ENCODE measurements at places on chromosomes 2 and 18.

DNA sequence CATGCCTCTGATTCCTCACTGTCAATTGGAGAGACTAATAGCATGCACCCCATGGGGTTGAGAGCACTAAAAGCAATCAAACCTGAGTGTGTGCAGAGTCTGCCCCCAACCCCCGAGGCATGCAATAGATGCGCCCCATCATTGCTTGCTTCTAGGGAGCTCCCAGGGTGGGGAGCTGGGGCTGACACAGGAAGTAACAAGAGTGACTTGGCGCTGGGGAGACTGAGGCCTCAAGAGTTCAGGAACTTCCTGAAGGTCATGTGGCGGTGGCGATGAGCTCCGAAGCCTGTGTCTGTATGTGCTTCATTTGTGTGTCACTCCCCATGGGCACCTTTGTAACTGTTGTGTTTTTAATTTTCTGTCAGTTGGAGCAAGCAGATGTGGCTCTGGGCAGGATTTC lies 61.2 kb downstream of the CTIF start:
- DNase-seq = no peak

- DNase-seq = no peak
These were observed 218.3 kb upstream of the STK17B start for GRCh38 chr2:196389670-196390069.

DNA sequence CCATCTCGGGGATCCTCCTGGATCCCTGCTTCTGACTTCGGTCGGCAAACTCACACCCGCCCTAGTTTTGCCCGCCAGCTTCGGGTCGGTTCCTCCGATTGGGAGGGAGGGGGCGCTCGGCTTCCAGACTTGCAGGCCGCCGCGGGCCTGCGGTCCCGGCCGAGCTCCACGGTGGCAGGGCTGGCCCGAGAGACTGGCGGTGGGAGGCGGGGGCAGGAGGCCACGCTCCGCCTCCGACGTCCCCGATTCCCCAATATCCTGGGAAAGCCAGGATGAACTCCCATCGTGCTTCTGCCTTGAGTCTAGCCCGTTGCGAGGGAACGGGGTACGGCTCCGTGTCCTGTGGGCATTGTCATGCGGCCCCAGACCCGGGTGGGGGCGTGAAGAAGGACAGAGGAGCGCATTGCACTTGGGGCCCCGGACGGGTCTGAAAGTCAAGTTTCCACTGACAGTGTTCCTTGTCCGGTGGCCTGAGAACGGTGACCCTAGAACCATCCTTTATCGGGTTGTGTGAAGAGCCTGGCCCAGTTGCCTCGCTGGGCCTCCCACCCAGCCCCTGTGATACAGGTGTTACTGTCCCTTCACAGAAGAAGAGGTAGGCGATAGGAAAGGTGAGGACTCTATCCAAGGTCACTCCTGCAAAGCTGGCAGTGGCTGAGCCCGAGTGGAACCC lies 2.4 kb upstream of the INHBB start:
- peak; percentile 90 for DNase-seq

DNA sequence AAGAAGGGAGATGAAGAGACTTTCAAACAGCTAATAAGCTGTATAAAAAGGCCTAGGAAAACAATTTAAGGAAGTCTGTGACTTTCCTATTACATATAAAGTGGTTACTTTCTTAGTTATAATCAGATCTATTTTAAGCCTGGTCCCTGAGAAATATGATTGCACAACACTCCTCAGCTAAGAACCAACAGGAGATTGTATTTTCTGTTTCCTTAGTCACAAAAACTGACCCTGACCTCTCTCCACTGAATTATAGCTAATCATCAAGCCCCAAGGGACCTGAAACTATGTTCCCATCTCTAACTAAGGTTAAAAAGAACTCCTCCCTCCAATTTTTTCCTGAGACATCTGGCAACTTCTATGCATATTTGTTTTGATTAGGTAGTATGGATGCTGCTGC lies 106.9 kb downstream of the ROCK1 start:
- peak; percentile 82 for DNase-seq

DNA sequence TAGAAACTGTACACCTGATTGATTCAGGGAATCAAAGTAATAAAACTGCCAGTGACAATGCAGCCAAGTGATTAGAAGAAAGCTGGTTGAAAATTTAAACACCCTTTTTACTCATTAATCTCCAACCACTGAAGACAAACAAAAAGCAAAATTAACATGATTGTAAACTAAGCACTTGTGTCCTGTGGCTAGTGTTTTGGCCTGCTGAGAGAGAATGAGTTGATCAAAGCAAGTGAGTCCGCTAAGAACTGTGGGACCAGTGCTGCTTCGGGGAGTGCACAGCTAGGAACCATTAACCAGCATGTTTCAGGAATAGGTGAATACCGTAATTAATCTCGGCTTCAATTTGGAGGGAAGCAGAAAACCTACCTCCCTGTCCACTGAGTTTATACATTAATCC lies 13.6 kb upstream of the PAPOLG start:
- DNase-seq = no peak
